ENCODE measurements at places on chromosomes 1 and 21. TPM values are rescaled to one million over a fixed set of nuclear protein-coding genes. Genes with fewer than 3 reads are reported as not detected.

The FLVCR1 gene
- 2.9 TPM for polyA plus RNA-seq

The SV2A gene
- polyA plus RNA-seq: 2.0 TPM

The RNU1-3 gene
- polyA plus RNA-seq: 26.8 TPM

The KLHDC8A gene
- not detected for polyA plus RNA-seq

The KRTAP12-2 gene
- polyA plus RNA-seq: not detected

The SRSF11 gene
- polyA plus RNA-seq: 58.9 TPM

The UBASH3A gene
- not detected for polyA plus RNA-seq

The EXTL1 gene
- 0.45 TPM for polyA plus RNA-seq

The OLIG2 gene
- not detected for polyA plus RNA-seq

The CD247 gene
- 1.8 TPM for polyA plus RNA-seq

The FCRL4 gene
- polyA plus RNA-seq: not detected

The RPS6KA1 gene
- polyA plus RNA-seq: 39.5 TPM

The ETNK2 gene
- polyA plus RNA-seq: 166 TPM

The SDE2 gene
- polyA plus RNA-seq: 3.4 TPM

The DENND2C gene
- polyA plus RNA-seq: 0.88 TPM
